ENCODE measurements at places on chromosomes 7 and 10. TPM values are rescaled to one million over a fixed set of nuclear protein-coding genes. Genes with fewer than 3 reads are reported as not detected.

The CYP2E1 gene
- total RNA-seq: 0.16 TPM

The PRLHR gene
- not detected for total RNA-seq

The GIMAP4 gene
- total RNA-seq: 293 TPM

The RGR gene
- not detected for total RNA-seq
